ENCODE measurements at places on chromosomes 2 and 18.

- no peak for DNase-seq
Measured at GRCh38 chr2:1663621-1664020, 80.7 kb downstream of the PXDN start.

DNA sequence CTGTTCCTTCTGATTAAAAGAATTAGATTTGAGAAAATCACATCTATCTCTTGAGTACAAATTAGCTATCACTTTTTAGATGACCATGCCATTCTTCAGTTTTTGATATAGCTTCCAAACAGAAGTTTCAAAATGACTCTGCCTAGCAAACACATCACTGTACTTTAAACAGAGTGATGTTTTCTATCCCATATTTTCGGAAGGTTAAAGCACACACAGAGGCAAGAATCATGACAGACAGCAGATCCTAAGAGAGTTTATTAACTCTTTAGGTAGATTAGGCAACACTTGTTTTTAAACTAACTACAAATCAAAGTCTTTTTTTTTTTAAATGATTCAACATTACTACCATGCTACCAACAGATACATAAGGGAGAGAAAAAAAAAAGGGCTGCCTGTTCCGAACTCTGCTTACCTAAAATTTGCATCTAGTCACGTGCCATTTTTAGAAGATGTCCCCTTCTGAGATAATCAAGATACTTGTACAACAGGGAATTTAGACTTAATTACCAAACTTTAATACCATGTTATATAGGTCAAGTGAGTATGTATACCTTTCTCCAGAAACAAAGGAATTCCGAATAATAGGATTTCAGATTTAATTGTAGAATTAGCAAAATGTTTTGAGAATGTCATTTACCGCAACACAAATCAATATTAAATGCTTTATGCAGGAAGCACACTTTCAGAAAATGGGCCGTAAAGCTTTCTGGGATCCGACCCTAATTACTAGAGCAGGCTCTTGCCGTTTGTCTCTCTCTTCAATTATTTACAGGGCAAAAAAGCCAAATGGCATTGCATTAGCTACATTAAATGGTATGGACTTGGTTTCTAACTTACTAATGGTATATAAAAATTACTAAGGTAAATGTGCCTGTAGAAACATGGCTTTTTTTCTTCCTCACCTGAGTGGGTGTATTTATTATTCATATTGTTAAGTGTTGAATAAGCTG, 2.6 kb downstream of the RBMS1 start:
- DNase-seq: no peak

DNA sequence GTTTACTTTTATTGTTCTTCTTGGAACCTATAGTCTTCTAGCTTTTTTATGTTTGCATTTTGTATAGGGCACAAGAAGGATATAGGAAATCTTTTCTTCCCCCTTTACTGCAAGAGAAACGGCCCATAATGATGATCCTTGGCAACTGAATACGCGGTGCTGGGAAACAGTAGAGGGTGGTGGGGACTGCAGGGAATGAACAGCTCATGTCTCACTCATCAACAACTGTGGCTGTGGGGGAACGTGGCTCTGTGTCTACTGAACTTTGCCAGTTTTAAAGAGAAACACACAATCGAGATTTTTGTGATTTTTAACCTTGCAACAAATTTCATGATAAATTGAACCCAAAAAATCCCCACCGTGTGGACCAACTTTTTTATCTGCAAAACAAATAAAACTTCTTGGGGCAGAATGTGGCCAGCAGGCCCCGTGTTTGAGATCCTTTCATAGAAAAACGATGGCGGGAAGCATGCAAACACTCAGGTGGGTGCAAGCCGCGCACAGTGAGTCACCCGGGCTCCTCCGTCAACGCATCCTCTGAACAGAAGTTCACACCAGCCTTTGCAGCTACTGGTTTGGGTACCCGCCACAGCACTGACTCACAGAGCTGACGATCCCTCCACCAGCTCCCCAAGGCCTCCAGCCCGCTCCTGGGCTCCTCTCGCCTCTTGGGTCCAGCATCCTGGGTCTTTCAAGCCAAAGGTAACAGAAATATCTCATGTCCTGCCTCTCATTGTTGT, 149.3 kb downstream of the COL6A3 start:
- DNase-seq: no peak

- DNase-seq: no peak
Measured at GRCh38 chr2:65369574-65369973, 62.8 kb downstream of the SPRED2 start.

DNA sequence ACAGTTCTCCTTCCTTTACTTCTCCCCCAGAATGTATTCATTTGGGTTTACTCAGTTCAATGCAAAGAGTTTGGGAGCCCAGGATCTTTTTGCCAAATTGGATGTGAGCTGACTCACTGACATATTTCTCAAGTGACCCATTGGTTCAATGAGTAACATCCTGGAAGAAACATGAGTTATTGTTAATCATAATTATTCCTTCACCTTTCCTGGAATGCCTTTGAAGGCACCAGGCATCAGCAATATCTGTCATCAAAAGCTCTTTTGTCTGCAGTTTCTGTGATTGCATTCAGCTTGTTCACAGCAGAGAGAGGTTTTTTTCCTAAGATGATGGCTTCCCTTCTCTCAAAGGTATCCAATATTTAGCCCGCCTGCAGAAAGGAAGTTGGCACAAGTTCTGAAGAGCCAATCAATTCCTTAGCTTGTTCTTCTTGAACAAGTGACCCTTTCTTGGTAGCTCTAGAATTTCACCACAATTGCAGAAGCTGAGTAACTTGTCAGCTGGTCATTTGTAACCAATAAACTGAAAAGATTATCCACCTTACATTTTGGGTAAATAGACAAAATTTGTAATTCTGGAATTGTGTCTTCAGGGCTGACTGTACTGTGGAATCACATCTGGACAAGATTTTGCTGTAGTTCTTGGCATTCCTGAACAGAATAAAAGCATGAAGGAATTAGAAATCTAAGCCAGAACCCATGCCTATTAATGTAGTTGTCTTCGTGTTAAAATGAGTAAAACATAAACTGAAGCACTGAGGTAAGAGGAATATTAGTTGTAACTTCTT, 72.2 kb upstream of the TMEM17 start:
- DNase-seq: no peak

- no peak for DNase-seq
Measured at GRCh38 chr2:169232551-169233154, 129.7 kb downstream of the LRP2 start.

DNA sequence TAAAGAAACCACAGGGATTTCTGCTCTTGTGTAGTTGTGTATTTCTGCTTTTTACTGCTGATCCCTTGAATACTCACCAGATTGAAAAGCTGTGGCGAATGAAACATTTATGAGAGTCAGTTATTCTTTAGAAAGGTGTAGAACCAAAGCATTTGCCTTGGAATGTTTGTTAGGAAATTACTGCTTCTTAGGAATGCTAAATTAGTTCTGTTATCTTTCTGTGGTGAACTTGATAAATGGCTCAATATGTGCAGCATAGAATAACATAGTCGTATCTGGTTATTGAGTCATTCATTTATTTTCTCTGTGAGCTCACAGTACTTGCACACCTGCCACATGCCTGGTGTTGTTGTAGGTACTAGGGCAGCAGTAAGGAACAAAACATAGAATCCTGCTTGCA, 57.0 kb upstream of the FAM237A start:
- DNase-seq: no peak

GRCh38 chr18:39435996-39436395, 1870.4 kb upstream of the CELF4 start:
- DNase-seq: no peak

DNA sequence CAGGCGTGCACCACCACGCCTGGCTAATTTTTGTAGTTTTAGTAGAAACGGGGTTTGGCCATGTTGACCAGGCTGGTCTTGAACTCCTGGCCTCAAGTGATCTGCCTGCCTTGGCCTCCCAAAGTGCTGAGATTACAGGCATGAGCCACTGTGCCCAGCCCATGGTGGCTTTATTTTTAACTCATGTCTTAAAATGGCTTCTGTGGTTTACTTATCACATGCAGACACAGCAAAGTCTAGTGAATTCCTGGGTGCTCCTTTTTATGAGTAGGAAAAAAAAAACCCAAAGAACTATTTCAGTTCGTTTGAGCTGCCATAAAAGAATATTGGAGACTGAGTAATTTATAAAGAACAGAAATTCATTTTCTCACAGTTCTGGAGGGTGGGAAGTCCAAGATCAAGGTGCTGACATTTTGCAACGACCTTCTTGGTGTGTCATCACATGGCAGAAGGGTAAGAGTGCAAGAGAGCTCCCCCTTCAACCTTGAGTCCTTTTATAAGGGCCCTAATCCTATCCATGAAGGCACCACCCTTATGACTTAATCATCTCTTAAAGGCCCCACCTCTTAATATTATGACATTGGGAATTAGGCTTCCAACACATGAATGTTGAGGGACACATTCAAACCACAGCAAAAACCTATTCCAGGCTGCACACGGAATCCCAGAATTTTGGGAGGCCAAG, 12.6 kb upstream of the REL start:
- DNase-seq: no peak

GRCh38 chr2:20443276-20443920, 3.5 kb upstream of the RHOB start:
- DNase-seq: no peak

DNA sequence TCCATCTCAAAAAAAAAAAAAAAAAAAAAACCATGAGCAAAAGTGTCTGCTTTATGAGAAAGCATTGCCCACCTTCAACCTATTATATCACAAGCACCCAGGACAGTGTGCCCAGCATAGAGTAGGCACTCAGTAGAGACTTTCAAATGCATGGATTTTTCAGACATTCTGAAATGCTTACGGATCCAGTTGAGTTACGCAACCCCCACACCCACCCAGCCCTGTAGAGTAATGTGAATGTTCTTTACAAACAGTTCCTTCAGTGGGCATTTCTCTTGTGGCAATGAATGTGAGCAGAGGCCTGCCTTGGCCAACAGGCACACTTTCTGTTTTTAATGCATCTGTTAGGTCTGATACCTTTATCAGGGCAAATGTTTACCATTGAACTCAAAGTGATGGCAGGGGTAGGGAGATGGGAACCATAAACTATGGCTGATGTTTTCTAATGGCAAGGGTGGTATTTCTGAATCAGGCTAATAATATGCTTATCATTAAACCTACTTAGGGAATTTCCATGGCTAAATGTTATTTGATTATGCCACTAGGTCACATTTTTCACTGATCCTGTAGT, 65.0 kb upstream of the RPL31 start:
- DNase-seq: no peak

All from pancreas (tissue), 10 donors.